Activated CD4-positive, alpha-beta T cell treated with anti-CD3 and anti-CD28 coated beads, Interleukin-2, amount 50 U/mL, for 4 hours (primary cell): ENCODE measurements at places on chromosomes 6 and 20.

DNA sequence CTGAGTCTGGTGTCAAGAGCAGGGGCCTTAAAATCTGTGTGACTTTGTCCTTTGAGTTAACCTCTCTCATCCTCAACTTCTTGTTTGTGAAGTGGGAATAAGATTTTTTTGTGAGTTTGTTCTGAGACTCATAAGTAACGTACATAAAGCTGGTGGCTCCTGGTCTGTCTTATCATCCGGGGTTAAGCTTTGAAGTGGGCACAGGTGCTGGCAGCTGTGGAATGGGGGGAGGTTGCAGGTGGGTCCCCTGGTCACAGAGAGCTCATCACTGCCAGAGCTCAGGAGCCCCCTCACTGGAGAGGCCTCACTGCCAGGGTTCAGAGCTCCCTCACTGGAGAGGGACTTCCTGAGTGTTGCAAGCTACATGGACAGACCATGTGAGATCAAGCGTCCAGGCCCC is 174.1 kb downstream of the NRN1 start:
- DNase-seq = no peak

- DNase-seq = no peak
These were observed 11.5 kb upstream of the TMEM244 start for GRCh38 chr6:129872586-129872985.

- DNase-seq = no peak
These were observed 89.5 kb upstream of the TBX18 start for GRCh38 chr6:84853901-84854300.

GRCh38 chr6:4295783-4296155 is 160.4 kb upstream of the ECI2 start:
- DNase-seq = no peak

- DNase-seq = no peak
These were observed 8.5 kb downstream of the AP5S1 start for GRCh38 chr20:3828798-3829197.

GRCh38 chr6:85498596-85499258 is 48.8 kb downstream of the NT5E start:
- no peak for DNase-seq

DNA sequence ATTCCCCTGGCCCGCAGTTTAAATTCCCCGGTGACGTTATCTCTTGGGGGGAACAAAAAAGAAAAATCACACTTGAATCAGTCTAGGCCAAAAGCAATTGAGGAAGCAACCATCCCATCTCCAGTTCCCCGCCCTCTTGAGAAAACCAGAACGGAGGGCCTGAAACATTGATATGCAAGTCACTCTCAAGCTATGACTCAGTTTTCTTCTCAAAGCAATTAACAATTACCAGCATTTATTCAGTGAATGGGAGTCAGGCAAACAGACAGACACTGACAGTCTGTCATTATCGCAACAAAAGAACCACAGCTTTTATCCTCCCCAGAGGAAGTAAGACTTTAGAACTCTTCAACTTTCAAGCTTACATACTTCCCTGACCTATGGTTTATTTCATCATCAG is 100.9 kb downstream of the OPRM1 start:
- DNase-seq = no peak

GRCh38 chr6:157358287-157358686 is 22.7 kb upstream of the ZDHHC14 start:
- no peak for DNase-seq

DNA sequence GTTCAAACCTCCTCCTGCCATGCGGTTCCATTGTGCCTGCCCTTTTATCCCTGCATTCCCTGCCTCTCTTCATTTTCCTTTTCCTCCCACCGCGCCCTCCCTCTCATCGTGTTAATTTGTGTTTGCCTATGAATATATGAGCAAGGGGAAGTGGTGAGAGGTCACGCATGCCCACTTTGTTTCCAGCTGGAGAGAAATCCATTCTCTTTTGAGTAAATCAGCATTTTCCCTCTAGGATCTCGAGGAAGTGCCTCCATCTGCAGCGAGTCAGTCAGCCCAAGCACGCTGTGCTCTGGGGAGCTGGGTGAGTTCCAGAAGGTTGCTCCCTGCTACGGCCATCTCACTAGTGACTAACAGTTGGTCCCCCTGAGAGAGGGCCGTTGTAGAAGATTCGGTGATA is 42.9 kb downstream of the CDH26 start:
- no peak for DNase-seq

DNA sequence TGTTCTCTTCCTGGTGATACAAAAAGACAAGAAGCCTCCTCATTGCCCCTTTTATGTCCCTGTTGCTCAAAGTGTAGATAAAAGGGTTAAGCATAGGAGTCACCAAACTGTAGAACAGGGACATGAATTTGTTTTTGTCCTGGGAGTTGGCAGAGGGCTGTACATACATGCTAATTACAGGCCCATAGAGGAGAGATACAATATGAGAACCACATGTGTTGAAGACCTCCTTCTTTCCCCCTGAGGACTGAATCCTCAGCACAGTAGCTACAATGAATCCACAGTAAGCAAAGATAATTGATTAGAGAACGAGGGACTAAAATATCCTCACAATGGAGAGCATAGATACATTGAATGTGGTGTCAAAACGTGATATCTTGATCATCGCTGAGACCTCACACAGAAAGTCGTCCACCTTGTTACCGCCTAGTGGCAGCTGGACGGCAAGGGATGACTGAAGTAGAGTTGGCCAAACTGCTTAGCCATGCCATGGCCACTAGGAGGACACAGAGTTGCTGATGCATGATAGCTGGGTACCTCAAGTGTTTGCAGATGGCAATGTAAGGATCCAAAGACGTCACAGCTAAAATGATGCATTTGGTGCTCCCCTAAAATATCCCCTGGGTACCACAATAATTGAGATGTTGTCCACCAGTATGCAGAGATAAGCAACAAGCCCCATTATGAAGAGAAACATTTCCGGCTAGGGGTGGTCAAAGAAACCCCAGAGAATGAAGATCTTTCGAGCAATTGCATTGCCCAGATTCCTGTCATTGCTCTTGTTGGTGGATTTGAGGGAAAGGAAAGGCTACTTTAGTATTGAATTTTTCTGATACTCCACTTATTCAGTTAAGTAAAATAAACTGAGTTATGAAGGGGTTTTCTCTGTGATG is 15.0 kb downstream of the OR2B3 start:
- DNase-seq = no peak

DNA sequence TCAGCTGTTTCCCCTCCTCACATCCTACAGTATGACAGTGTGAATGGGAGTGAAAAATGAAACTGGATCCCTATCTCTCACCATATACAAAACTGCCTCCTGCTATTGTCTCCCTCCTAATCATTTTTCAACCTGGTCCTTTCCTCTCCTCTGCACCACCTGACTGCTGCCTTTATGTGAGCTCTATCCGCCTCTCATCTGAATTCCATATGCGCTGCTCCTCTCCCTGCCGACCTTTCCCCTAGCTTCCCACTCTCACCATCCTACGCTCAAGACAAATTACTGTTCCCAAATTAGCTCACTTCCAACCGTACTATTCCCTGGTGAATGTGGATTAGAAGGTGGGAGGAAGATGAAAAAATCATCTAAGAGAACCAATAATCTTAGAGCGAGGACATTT is 148.4 kb upstream of the FBXL4 start:
- DNase-seq = no peak

- no peak for DNase-seq
These were observed 32.6 kb downstream of the DSTN start for GRCh38 chr20:17602493-17602892.

GRCh38 chr6:15481390-15482291 is 181.2 kb downstream of the DTNBP1 start:
- DNase-seq = peak; percentile 24

DNA sequence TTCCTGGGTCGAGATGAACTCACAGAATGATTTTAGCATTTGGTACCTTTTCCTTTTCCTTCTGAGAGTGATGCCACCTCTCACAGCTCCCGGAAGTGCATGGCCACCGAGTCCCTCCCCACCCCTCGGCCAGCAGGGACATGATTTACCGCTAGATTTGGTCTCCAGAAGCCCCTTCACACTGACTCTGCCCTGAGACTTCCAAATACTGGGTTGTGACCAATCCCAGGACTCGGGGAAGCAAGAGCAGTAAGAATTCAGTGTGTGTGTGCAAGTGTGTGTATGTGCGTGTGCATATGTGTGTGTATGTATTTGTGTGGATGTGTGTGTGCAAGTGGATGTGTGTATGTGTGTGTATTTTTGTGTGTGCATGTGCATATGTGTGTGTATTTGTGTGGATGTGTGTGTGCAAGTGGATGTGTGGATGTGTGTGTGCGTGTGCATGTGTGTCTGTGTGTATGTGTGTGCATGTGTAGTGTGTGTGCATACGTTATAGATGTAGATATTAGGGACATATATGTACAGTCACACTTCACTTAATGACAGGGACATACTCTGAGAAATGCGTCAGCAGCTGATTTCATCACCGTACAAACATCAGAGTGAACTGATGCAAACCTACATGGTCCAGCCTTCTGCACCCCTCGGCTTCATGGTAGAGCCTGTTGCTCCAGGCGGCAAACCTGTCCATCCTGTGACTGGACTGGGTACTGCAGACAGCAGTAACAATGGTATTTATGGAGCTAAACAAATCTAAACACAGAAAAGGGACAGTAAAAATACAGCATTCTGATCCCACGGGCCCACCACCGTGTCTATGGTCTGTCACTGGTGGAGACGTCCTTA is 374.5 kb downstream of the TAF4 start:
- DNase-seq = no peak

GRCh38 chr6:23510778-23511510 is 615.1 kb upstream of the NRSN1 start:
- no peak for DNase-seq

DNA sequence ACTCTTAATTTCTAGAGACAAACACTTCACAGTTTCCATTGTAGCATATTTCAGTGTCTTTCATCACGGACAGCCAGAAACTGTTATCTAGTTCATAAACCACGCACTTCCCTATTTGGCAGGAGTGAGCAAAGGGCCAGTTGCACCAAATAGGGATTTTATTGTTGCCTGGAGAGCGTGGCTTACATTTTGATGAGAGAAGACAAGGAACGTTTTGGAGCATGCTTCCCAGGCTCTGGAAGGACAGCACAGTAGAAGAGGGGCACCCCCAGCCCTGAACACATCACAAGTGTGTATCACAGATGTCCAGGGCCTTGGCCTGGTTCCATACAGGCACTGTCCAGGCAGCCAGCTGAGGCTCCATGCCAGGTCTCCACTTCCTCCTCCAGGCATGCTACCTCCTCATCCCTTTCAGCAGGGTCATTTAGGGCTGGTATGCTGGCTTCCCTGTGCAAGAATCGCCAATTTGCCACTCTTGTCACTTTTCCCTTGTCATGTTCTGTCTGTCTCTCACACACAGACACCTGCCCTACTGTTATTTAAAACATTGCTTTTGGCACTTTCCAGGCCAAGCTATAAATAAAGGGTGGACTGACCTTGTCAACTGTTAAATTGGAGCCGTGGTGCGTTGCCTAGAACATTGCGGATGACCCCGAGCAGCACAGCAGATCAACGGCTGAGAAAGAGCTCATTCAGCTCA is 235.0 kb upstream of the GMDS start:
- DNase-seq = no peak

- no peak for DNase-seq
These were observed 6.1 kb downstream of the SLC32A1 start for GRCh38 chr20:38730167-38730988.

DNA sequence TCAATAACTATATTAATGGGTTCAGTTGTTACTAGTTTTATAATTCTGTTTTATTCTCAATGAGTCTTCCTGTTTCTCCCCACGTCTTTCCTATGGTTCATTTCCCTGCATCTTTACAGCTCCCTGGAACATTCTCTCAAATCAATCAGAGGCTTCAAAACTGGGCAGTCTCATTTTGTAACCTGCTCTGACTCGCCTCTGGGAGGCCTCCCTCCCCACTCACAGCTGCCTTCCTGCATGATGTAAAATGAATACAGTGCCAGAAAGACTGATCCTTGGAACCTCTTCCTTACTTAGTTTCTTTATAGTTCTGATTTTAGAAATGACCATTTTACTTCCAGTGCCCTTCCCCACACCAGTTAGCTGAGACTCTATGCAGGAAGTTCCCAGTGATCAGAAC is 103.9 kb downstream of the ESR1 start:
- no peak for DNase-seq

GRCh38 chr20:2283706-2284423 is 11.9 kb upstream of the TGM3 start:
- DNase-seq = no peak

DNA sequence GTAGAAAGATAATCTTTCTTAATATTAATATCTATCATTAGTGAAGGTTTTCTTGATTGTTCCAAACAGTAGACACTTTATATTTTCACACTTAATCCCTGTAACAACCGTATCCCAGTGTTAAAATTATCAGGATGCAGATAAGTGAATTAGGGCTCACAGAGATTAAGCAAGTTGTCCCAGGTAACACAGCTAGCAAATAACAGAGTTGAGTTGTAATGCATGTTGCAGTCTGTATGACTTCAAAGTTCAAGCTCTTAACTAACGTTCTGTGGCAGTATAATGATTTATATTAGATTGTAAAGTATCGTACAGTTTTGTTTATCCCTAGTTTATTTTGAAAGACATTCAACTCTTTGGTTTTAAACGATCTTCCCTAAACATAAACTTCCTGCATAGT is 517.5 kb downstream of the TFAP2B start:
- no peak for DNase-seq

DNA sequence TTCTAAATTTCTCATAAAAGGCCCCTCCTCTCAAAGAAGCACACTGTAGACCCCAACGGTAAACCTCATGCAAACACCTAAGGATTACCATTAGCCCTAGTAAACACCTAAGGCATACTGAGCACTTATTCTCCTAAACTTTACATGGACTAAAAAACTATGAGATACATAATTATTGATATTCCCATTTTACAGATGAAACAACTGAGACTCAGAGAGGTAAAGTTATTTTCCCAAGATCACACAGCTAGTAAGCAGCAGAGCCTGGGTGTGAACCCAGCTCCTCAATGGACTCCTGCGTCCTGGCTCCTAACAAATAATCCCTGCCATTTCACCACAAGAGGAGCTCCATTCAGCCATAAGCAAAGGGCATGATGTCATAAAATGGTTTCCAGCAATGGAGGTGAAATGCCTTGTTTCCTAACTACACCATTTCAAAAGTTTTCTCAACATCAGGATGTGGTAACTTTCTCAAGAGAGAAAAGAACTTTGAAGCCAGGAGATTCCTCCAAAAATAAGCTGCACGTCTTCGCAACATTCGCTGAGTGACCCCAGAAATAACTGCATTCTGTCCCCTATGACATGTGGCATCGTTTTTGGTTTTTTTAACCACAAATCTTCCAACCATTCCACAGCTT is 4.1 kb downstream of the ATP9A start:
- no peak for DNase-seq

DNA sequence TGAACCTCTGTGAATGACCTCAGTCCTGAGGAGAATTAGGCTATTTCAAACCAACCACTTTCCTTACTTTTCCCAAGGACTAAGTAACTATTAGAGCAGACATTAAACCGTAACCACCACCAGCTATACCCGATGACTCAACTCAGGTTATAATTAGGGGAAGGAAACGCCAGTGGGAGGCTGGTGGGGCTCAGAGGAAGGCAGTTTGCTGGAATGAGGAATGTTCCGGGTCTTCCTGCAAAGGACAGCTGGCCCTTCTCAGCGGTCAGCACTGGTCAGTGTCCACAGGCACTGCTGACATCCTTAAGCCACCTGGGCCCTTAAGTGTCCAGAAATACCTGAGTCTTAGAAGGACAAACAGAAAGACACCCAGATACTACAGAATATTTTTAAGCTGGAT is 515.2 kb downstream of the MAFB start:
- no peak for DNase-seq
